ENCODE measurements at places on chromosomes 6 and 20.

DNA sequence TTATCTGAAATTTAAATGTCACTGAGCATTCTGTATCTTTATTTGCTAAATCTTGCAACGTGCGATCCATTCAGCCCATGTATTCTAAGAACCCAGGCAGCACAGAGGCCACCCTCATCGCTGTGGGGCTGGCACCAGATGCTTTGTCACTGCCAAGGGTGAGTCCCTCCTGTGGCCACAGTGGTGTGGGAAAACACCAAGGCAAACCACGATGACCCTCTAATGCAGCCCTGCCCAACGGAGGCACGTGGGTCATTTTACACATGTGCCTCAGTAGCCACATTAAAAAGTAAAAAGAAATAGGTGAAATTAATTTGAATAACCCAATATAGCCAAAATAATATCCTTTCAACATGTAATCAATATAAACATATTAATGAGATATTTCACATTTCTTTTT, 221.7 kb downstream of the UNC5CL start:
- no peak for DNase-seq

DNA sequence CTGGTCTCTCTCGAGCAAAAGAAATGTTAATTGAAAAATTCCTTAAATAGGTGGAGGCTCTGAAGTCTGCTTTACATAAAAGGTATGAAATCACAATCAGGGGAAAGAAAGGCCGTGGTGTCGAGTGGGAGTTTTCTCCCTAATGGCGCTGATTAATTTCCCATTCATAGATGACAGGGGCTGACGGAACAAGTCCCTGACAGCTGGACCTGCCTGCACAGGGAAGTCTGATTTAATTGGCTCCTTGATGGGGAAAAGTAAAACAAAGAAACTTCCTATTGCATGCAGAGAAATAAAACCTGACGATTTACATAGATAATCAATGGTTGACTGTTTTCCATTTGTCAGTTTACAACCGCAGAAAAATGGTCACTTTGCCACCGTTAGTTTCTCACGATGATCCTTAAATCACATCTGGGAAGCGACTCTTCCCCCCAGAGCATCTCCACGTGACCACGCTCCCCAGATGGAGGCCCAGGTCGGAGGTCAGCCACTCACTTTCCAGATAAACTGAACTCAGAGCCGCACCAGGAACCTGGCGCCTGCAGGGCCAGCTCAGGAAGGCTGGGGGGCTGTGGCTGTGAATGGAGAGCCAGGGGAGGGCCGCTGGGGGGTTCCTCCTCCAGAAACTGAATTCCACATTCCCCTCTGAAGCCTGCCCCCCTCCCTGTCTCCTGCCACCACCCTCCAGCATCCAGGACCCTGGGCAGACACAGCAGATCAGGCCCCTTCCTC, 55.3 kb downstream of the DLL1 start:
- no peak for DNase-seq

DNA sequence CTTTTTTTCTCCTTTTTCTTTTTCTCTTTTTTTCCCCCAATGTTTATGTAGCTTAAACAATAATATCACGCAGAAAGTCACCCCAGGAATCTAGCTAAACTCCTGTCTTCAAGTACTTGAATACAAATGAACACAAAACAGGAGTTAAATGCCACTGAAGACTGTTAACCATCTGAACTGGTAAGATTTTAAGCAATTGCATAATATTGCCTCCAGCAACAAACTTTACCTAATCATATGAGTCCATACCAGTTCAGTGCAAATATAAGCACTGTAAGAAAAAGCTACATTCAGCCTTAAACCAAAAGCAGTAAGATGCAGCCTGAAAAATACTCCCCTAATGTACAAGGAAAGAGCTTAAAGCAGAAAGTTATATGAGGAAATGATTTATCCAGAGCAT, 173.9 kb upstream of the TFAP2D start:
- no peak for DNase-seq

- no peak for DNase-seq
Observed at GRCh38 chr6:137389150-137389704, 105.0 kb downstream of the OLIG3 start.

DNA sequence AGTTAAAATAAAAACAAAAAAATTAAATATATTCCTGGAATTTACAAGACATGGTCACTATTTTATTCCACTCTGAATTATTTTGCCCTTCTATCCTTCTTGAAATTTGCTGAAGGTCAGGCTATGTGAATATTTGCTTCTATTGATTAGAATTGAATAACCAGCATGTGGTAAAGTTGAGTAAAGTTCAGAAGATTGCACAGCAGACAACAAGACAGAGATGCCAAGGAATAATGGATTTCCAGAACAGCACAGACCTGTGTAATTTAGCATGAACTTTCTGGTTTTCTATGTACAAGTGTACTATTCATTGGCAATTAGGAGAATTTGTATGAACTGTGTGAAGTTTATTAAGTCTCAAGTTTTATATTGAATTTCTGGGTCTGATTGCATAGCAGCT, 352.4 kb downstream of the TBC1D32 start:
- DNase-seq, result no peak

DNA sequence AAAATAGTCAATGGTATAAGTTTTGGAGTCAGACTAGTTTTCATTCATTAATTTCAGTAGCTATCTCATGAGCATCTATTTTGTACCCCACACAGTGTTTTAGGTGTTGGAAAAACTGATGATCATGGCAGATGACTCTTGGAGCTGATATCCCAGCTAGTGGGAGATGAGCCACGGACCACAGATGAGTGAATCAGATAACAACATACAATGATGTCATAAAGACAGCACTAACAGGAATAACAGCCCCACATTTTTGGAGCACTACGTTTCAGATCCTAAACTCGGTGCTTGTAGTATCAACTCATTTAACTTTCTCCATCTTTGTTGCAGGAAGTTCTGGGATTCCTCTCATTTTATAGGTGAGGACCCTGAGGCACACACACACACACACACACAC, 67.8 kb upstream of the EDN3 start:
- no peak for DNase-seq

- no peak for DNase-seq
Observed at GRCh38 chr20:11047559-11047958, 373.8 kb upstream of the JAG1 start.

DNA sequence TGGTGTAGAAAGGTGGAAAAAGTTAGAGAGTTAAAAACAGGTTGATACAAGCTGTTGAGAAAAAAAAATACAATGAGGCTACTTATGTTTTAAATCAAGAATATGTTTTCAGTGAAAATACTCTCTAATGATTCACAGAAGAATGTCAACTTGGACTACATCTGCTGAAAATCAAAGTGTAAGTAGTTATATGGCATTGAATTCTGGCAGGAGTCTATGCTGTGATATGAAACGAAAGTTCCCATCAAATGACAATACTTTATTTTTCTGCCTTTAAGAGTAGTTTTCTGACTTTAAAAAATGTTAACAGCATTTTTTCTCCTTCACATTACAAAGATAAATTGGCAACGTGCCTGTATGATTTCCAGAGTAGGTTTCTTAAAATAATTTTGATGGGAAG, 158.3 kb downstream of the EYA4 start:
- DNase-seq, result no peak

- no peak for DNase-seq
Observed at GRCh38 chr6:364609-365540, 26.7 kb upstream of the IRF4 start.
